ENCODE measurements at places on chromosomes 2 and 18.

DNA sequence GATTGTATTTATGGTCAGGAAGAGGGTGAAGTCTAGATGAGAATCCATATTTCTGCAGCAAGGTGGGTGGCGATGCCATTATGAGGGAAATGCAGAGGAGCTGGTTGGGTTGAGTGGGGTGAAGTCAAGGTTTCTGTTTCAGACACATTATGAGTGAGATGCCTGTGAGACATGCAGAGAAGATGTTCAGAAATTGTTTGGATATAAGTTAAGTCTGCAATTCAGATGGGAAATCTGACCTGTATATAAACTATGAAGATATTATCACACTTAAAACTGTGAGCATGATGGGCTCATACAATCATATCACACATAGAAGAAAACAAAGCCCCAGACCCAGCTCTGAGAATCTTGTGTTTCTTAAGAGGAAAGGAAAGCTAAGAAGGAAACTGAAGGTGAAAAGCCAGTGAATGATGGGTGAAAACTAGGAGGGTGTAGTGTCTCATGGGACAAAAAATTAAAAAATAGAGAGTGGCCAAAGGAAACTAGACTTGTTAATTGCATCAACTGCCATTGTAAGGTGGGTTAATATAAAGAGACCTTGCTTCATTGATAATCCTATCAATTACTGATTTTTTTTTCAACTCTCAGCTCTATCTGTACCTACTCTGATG, 14.2 kb downstream of the GALNT5 start:
- DNase-seq, result no peak

DNA sequence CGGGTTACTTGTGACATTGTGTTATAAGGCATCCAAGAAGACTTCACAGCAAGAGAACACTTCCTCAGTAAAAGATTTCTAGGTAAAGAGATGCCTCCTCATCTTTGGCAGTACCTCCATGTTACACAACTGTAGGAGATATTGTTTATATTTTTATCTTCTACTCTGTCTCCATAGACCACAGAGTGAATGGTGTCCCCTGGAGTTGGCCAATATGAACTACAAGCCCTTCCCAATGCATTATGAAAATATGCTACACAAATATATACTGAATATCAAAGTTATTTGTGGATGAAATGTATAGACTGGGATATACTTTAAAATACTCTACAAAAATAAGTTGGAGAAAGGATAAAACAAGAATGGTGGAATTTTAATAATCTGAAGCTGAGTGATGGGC, 46.7 kb downstream of the MBOAT2 start:
- no peak for DNase-seq

GRCh38 chr2:53438100-53438499, 329.5 kb upstream of the CHAC2 start:
- no peak for DNase-seq

DNA sequence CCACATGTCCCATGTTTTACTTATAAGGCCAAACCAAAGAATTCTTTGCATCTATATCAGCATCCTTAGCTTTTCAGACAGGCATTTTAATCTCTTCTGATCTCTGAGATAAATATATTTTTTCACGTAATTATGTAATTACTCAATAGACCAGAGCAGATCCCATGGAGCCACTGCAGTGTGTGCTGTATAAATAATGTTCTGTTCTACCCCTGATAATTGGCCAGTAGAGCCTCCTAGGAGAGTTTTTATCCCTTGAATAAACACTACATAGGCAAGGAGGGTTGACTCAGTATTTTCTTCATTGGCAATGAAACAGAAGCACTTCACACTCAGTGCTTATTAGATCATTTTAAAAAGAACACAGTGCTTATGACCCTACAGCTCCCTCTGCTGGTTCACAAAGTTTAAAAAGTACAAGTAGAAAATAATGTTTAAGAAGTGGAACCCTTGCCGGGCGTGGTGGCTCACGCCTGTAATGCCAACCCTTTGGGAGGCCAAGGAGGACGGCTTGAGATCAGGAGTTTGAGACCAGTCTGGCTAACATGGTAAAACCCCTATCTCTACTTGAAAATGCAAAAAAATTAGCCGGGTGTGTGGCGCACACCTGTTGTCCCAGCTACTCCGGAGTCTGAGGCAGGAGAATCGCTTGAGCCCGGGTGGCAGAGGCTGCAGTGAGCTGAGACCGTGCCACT, 91.9 kb downstream of the PPP1R1C start:
- peak; percentile 92 for DNase-seq

DNA sequence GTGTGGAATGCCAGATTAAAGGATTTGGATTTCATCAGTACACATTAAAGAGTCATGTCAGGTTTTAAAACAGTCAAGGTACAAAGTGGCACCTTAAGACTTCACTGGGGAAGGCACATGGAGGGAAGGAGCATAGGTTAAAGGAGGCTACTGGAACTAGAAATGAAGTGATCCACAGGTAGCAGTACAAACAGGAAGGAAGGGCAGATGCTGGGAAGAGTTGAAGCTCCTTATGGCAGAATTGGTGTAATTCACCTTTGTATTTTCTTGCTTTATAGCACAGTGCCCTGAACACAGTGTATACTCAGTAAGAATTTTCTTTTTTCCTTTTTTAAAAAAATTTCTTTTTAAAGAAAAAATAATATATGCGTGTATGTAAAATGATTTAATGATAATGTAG, 177.1 kb downstream of the BABAM2 start:
- DNase-seq, result no peak

- no peak for DNase-seq
Observed at GRCh38 chr2:235709124-235709813, 215.4 kb downstream of the AGAP1 start.

GRCh38 chr2:101817481-101817880, 120.0 kb downstream of the MAP4K4 start:
- DNase-seq, result no peak

All from cardiac fibroblast (primary cell).